Esophagus muscularis mucosa (tissue), 4 donors: ENCODE measurements at places on chromosomes 12 and 14. TPM values are rescaled to one million over a fixed set of nuclear protein-coding genes. Genes with fewer than 3 reads are reported as not detected.
A peak's percentile ranks its signal among the peaks of the same experiment; 100 is the strongest.

ALDH2 gene
- total RNA-seq: 148 TPM

DNA sequence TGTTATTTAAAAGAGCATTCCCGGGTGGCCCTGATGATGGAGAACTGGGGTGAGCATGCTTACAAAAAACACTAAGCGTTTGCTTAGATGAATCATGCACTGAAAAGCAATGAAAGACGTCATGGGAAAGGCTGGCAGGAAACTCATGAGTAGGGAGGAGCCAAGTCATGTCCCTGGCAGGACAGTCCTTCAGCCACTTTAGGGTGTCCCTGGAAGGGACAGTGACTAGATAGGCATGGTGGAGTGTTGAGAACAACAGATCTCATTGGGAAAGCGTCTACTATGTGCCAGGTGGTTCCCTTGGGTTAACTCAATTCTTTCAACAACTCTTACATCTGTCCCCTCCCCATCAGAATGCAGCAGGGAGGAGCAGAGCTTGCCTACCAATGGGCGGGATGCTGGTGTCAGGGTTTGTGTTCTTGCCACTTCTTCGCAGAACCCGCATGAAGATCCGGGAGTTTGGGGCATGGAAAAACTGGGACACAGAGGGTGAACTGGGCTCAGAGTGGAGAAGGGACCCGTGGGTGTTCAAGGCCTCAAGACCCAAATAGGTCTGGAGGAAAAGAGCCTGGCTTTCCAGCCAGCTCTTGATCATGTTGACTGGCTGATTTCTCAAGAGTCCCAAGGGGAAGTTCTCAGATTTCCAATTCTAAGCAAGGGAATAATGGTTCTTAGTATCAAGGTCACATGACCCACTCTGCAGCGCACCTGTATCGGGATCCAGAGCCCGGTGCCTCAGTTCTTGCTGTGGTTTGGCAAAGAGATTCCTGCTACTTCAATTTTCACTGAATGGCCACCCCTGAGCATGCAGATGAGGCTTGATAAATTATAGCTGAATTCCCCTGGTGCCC, 653.9 kb upstream of the TBX3 start:
- peak overlapping the region; percentile 49 for H3K27ac ChIP-seq
- H3K4me1 ChIP-seq: peaks cover 4% of the 10 kb centered on the region
- H3K36me3 ChIP-seq: no peaks in the 10 kb centered on the region
- H3K4me3 ChIP-seq: no peak overlapping the region

DNA sequence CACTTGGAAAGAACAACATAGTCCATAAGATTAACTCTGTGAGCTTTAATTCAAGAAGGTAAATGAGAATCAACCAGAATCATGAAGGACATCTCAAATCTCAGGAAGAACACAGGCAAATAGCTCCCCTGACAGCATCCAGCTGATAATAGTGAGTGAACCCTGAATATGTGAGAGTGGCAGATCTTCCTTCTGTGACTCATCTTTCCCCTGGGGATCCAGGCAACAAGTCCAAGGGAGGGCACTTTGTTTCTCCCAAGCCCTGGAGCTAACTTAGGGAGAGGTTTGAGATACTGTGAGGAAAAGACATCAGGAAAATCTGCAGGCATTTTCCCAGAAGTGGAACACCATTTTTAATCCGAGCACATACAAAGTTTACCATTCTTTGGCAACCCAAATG, 763.9 kb upstream of the MGAT4C start:
- H3K27ac ChIP-seq: no peak overlapping the region
- DNase-seq: no peak
- H3K4me3 ChIP-seq: no peak overlapping the region
- no peaks in the 10 kb centered on the region for H3K36me3 ChIP-seq
- no peaks in the 10 kb centered on the region for H3K27me3 ChIP-seq

GRCh38 chr14:42391146-42391834, 784.6 kb downstream of the LRFN5 start:
- DNase-seq: no peak
- no peaks in the 10 kb centered on the region for H3K4me1 ChIP-seq
- no peak overlapping the region for H3K4me3 ChIP-seq
- H3K36me3 ChIP-seq: no peaks in the 10 kb centered on the region
- no peaks in the 10 kb centered on the region for H3K27me3 ChIP-seq
- no peak overlapping the region for H3K27ac ChIP-seq

LRRC43 gene
- total RNA-seq: 2.5 TPM

RNASE7 gene
- not detected for total RNA-seq

- DNase-seq: no peak
- H3K36me3 ChIP-seq: no peaks in the 10 kb centered on the region
- no peaks in the 10 kb centered on the region for H3K27me3 ChIP-seq
- H3K27ac ChIP-seq: no peak overlapping the region
- H3K4me3 ChIP-seq: no peak overlapping the region
- no peaks in the 10 kb centered on the region for H3K4me1 ChIP-seq
These were observed 54.9 kb downstream of the RAB35 start for GRCh38 chr12:120061575-120062214.

- H3K27me3 ChIP-seq: no peaks in the 10 kb centered on the region
- H3K4me1 ChIP-seq: peaks cover 5% of the 10 kb centered on the region
- no peak overlapping the region for H3K4me3 ChIP-seq
These were observed 10.7 kb upstream of the TXNRD1 start for GRCh38 chr12:104204690-104205480.

DNA sequence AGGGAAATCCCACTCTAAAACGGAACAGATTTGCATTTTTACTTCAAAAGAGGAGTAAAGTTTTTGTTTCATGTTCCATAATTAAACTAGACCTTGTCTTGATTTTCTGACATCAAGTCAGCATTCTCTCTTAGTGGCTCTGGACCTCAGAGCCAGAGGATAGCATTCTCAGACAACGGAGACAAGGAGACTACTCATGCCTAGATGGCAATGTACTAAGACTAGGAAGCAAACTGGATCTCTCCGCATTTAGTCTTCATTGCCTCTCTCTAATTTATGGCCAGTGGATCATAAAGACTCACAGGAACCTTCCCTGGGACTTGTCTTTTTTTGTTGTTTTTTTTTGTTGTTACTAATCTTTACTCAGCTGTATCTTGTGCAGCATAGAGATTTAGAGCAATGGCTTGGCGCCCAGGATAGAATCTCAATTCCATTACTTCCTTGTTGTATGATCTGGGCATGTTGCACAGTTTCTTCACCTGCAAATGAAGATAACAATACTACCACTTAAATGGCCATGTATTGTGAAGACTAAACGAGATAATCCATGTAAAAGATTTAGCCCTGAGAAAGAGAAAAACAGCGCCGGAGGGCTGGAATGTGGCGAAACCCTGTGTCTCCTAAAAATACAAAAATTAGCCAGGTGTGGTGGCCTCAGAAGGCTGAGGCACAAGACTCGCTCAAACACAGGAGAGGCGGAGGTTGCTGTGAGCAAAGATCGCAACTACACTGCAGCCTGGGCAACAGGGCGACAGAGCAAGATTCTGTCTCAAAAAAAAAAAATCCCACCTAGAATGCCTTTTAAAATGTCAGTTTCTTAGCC, 4.0 kb upstream of the GEMIN2 start:
- no peak overlapping the region for H3K4me3 ChIP-seq
- H3K36me3 ChIP-seq: no peaks in the 10 kb centered on the region
- H3K4me1 ChIP-seq: peaks cover 14% of the 10 kb centered on the region
- H3K27ac ChIP-seq: no peak overlapping the region

DNA sequence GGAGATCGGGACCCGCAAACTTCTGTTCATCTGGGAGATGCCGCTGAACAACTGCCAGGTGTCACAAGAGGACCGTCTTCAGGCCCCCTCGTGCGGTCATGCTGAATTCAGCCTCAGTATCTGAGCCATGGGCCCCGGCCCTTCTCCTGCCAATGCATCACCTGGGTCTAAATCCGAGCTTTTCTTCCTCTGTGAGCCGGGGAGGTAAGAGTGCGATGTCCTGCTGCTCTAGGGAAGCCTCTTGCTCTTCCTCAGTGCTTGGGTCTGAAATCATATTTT, 155.8 kb upstream of the FKBP4 start:
- DNase-seq: no peak
- H3K4me3 ChIP-seq: no peak overlapping the region
- H3K27ac ChIP-seq: no peak overlapping the region
- H3K36me3 ChIP-seq: peaks cover 41% of the 10 kb centered on the region

DNA sequence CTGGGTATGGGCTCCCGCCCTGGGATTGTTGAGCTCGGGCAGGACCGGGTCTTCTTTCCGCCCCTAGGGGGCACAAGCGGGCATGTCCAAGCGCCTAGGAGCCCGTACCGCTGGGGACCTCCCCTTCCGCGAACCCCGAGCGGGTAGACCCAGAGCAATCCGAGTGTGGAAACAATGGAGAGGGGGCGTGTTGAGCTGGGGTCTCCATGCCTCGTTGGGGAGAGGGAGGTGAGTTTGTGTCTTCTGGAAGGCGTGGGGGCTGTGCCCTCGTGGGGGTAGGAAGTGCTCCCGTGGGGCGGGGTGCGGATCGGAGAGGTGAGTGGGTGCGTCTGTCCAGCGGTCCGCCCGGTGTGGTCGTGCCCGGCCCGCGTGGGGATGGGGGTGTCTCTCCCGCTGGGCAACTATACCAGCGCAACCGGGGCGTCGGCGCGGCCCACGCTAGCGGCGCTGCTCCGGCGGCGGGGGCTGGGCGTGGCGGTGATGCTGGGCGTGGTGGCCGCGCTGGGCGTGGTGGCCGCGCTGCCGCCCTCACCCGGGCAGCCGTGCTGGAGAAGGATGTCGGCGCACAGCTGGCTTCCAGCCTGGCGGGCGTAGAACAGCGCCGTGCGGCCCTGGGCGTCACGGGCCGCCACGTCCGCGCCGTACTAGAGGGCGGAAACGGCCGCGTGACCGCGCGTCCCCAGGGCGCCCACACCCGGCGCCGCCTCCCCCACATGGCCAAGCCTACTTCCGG, 12.2 kb downstream of the AGAP2 start:
- H3K4me3 ChIP-seq: peak overlapping the region; percentile 63
- no peak for DNase-seq
- H3K4me1 ChIP-seq: peaks cover 25% of the 10 kb centered on the region
- H3K27me3 ChIP-seq: peaks cover 18% of the 10 kb centered on the region

GRCh38 chr14:101046071-101046470, 142.5 kb upstream of the RTL1 start:
- DNase-seq: no peak
- H3K27ac ChIP-seq: no peak overlapping the region
- H3K36me3 ChIP-seq: no peaks in the 10 kb centered on the region
- H3K4me1 ChIP-seq: no peaks in the 10 kb centered on the region
- H3K27me3 ChIP-seq: no peaks in the 10 kb centered on the region

GRCh38 chr12:24014915-24015832, 65.7 kb upstream of the SOX5 start:
- no peak overlapping the region for H3K4me3 ChIP-seq
- no peak overlapping the region for H3K27ac ChIP-seq
- no peak for DNase-seq
- no peaks in the 10 kb centered on the region for H3K36me3 ChIP-seq
- no peaks in the 10 kb centered on the region for H3K27me3 ChIP-seq

GRCh38 chr12:83179999-83180398, 493.3 kb downstream of the TMTC2 start:
- no peak overlapping the region for H3K27ac ChIP-seq
- H3K27me3 ChIP-seq: no peaks in the 10 kb centered on the region
- no peak for DNase-seq
- no peaks in the 10 kb centered on the region for H3K4me1 ChIP-seq
- no peaks in the 10 kb centered on the region for H3K36me3 ChIP-seq

DNA sequence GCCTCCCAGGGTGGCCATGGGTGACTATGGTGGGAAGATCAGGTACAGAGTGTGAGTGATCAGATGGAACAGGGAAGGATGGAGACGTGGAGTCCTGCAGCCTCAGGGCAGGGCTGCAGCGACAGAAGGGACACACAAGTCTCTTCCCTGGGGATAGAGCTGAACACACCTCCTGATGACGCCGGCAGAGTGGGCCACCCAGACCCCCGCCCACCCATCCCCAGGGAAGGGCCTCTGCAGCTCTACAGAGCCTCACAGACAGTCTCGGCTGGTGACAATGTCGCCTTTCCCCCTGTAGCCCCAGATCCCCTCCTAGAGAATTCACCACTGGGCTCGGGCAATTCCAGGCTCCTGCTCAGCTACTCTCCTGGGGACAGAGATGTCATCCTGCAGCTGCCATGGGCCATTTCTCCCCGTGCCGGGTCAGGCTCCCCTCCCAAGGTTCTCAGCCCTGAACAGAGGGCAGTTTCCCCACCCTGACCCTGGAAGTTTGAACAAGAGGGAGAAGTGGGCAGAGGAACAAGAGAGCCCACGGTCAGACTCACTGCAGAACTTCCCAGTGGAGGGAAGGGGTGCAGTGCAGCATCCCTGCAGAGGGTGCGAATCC, 115.7 kb downstream of the NCOR2 start:
- no peak overlapping the region for H3K4me3 ChIP-seq
- H3K4me1 ChIP-seq: peaks cover 49% of the 10 kb centered on the region
- no peak overlapping the region for H3K27ac ChIP-seq
- no peak for DNase-seq

DNA sequence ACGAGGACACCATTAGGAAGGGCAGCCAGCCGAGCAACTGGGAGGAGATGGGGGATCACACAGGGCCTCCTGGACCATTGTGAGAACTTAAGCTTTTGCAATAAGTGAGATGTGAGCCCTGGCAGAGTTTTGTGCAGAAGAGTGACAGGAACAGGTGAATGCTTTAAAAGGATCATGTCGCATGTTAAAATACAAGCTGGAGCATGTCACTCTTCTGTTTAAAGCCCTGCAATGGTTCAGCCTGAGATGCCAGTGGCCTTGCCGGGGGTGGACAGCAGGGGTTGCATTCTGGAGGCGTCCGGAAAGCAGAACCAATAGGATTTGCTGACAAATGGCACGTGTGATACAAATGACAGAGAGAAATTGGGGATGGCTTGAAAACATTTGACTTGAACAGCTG, 137.5 kb upstream of the RFLNA start:
- no peak overlapping the region for H3K4me3 ChIP-seq
- no peaks in the 10 kb centered on the region for H3K4me1 ChIP-seq
- no peak for DNase-seq
- no peaks in the 10 kb centered on the region for H3K27me3 ChIP-seq

GRCh38 chr12:123151457-123152454, 866 bp upstream of the PITPNM2 start:
- peaks cover 40% of the 10 kb centered on the region for H3K4me1 ChIP-seq
- H3K27ac ChIP-seq: peak overlapping the region; percentile 86
- no peaks in the 10 kb centered on the region for H3K36me3 ChIP-seq
- DNase-seq: no peak
- H3K4me3 ChIP-seq: peak overlapping the region; percentile 76
- no peaks in the 10 kb centered on the region for H3K27me3 ChIP-seq
